ENCODE measurements at places on chromosomes 3 and 15.

DNA sequence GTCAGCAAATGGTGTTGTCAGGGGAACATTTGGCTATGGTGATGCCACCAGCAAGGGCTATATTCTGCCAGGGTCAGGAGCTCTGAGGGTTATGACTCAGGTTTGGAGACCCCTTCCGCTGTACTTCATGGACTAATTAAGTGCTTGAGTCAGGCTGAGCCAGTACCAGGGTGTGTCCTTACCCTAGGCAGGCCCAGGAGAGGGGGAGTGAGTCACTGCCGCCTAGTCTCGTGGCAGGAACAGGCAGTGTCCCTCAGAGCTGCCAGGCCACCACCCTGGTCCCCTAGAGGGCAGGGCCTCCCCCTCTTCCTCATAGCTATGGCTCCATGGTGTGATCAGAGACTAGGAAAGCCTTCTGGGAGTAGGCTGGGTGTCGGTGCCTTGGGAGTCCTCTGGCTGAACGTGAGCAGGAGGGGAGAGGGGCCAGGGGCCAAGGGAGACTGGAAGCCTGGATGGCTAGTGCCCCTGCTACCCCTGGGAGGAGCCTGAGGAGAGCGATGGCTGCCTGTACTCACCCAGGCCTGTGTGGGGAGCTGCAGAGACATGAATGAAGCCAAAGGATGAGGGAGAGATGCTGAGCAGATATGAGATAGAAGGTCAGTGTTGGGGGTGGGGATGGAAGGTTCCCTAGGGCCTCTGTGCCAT lies 10.6 kb downstream of the MAPKAPK3 start:
- DNase-seq = no peak

DNA sequence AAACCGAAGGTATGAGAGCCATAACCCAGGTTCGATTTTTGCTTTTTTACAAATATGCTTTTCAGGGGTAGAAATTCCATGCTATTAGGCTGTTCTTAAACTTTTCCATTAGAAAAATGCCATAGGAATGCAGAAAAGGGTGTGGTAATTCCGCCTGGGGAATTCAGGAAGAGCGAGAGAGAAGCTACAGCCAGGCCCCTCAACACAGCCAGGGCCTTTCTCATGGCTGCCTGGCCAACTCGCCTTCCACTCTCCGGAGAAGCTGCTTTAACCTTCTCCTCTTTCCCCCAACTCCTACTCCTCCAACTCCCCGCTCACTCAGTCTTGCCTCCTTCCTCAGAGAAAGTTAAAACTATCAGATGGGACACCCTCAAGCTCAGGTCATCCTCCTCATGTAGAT lies 9.1 kb upstream of the TICRR start:
- no peak for DNase-seq

- DNase-seq = no peak
Measured at GRCh38 chr15:66883284-66883911, 181.4 kb downstream of the SMAD6 start.

- DNase-seq = peak; percentile 87
Measured at GRCh38 chr15:49627407-49627877, 6.6 kb downstream of the DTWD1 start.

GRCh38 chr15:101568309-101568708 lies 78.8 kb upstream of the PCSK6 start:
- DNase-seq = no peak

DNA sequence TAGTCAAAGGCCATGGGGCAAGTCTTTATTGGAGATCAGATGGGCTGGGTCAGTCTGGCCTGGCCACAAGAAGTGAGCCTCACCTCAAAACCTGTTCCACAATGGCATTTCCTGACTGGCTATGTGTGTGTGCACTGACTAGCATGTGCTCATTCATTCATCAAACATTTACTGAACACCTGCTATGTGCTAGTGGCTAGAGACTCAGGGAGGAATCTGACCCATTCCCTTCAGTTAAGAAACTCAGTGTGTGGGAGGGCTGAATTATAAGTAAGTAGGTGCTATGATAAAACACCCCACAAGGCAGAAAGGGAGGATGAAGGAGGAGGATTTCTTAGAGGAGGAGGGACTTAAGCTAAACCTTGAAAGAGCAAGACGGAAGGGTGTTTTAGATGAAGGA lies 5.4 kb upstream of the CGNL1 start:
- DNase-seq = no peak

- DNase-seq = no peak
Measured at GRCh38 chr3:11711876-11712275, 68.2 kb upstream of the VGLL4 start.

- no peak for DNase-seq
Measured at GRCh38 chr3:108091498-108092250, 843 bp upstream of the CD47 start.

DNA sequence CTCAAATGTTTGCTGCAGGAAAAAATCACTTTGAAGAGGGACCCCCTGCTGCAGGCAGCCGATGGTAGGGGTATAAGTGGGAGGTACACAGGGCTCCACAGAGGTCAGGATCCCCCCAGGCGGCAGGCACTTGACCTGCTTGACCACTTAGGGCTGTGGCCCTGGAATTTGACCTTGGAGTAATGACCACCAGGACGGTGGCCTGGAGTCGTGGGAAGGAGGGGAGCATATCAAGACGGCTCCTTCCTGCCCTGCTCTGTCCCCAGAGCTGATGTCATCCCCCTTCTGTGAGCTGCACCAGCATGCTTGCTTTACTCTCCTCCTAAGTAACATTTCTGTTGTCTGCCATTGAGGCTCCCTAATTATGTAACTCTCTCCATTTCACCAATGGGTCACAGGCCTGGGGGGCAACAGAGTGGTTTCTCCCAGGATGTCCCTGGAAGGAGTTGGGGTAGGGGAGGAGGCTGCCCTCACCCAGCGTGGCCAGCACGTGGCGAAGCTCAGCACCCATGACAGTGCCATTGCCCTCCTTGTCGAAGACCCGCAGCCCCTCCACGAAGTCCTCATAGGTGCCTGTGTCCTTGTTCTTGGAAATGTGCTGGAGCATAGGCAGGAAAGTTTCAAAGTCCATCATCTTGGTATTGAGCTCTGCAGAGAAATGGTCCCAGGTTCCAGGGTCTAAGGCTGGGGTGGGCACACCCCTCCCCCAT lies 4.1 kb downstream of the MYL3 start:
- no peak for DNase-seq

- DNase-seq = no peak
Measured at GRCh38 chr15:52255008-52255407, 40.6 kb downstream of the MYO5C start.

DNA sequence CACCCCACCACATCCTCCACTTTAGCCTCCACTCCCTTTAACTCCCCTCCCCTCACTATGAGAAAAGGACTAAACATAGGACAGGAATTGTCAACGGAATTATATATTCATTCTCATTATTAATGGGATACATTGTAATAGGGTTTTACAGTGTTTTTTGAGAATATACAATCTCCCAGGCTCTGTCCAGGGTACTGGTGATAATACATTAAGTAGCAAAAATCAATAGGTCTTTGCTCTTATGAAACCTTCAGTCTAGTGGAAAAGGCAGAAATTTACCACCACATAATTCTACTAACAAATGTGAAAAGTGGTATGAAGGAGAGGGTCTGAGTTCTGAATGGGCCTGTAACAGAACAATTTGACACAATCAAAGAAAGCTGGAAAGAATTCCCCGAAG lies 28.2 kb upstream of the IGSF11 start:
- no peak for DNase-seq

DNA sequence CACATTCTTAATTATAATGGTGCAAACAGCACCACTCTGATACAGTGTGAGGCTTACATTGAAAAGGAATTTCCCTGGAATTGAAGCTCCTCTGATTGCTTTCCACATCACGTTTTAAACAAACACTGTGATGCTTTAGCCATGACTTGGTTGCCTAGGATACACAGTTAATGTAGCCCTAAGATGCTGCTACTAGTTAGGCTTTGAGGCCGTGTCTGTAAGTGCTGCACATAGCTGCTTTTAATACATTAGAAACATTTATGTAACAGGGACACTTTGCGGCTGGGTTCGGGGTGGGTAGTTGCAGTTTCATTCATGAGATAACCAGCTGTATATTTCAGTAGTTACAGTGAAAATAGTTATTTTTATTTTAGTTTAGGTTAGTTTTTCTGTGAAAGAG lies 334.7 kb downstream of the NLGN1 start:
- no peak for DNase-seq

- DNase-seq = no peak
Measured at GRCh38 chr3:15964605-15965442, 167.0 kb upstream of the ANKRD28 start.

GRCh38 chr15:51025454-51025846 lies 69.3 kb downstream of the TNFAIP8L3 start:
- DNase-seq = no peak

DNA sequence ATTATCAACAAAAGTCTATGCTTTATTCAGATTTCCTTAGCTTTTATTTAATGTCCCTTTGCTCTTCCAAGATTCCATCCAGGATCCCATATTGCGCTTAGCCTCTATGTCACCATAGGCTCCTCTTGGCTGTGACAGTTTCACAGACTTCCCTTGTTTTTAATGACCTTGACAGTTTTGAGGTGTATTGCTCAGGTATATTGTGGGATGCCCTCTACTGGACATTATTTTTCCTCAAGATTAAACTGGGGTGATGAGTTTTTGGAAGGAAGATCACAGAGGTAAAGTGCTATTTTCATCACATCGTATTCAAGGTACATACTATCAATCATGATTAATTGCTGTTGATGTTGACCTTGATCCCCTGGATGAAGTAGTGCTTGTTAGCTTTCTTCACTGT lies 99.1 kb upstream of the SMAD3 start:
- no peak for DNase-seq

DNA sequence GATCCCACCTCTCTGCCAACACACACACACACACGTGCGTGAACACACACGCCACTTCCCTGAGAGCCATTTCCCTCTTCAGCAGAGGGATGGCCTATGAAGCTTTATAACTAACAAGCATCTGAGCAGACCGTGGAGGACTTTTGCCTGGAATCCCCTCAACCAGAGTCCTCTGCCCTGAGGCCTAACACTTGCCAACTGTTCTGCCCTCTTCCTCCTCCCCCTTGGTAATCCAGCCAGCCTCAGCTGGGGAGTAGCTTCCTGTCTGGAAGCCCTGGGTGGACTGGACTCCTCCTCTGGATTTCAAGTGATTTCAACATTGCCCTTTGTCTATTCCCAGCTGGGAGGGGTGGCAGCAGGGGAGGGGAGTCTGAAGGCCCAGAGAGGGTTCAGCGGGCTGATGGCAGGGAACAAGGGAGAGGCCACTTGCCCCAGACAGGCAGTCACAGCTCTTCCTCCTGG lies 68.4 kb upstream of the HACD2 start:
- DNase-seq = no peak

DNA sequence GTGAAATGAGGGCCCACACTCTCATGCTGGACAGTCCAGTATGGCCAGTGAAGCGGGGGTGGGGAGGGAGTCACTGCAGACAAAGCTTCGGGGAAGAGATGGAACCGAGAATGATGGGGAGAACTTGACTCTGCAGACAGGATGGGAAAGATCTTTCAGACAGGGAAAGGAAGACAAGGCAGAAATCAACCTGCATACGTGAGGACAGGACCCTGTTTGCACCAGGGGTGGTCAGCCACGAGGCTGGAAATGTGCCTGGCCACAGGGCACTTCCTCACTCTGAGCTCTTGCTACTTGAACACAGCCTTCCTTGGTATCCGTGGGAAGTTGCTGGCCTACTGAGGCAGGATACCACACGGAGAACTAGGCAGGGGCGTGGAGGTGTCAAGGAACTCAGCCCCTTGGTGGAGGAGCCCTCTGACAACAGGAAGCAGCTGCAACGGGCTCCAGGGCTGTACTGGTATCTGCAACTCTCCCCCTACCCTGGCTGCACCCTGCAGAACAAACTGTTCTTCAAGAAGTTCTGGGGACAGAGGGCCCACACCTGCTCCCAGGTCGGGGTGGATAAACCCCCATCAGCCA lies 9.3 kb upstream of the SRP14 start:
- no peak for DNase-seq
